GM12891 (cell line): ENCODE measurements at places on chromosomes 5 and 9.

- DNase-seq = no peak
Measured at GRCh38 chr9:105114318-105114717, 130.1 kb upstream of the SLC44A1 start.

DNA sequence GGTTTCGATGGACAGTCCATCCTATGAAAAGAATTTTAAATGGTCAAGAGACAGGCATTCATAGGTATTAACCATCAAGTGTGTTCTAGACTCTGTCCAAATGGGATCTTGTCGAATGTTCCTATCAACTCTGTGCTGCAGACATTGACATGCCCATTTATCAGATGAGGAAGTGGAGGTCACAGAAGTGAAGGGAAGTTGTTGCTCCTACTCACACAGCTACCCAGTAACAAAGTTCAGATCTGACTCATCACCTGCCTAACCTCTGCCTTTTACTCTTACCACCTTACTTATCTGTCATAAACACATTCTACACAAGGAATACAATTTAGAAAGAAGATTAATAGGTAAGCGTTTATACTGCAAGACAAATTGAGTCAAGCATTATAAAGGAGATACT is 426.2 kb upstream of the BRINP1 start:
- no peak for DNase-seq

DNA sequence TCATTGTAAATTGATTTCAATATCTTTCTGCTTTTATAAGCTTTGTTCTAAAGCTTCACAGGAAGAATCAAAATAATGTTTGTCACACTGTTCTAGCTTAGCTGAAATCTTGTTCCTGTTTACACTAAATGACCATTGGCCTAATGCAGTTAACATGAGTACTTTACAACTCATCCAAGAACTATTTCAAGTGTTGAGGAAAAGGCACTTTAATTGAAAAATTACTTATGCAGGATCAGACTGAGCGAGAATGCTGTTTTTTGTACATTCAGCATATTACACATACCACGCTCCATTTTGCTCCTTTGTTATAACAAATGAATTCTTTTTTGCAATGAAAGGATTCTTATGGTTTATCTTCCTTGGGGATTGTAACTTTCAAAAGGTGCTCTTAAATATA is 22.4 kb upstream of the SMIM15 start:
- DNase-seq = no peak

- no peak for DNase-seq
Measured at GRCh38 chr9:114813717-114814418, 8.0 kb upstream of the TNFSF15 start.

DNA sequence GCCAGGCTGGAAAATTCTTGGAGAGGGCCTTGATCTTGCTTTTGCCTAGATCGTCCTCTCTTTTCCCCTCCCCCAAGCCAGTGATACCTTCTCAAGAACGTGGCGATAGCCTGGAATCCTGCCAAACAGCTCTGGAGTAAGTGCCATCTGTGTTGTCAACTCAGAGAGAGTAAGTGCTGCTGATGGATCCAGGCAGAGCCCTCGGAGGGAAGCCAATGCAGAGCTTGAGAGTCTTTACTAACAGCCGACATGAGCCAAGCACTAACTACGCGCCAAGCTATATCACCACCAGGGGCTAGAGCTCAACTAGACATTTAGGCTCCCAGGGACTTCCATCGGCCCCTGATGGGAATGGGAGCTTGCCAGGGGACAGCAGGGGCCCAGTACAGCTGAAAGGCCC is 17.6 kb downstream of the RAPGEF1 start:
- no peak for DNase-seq

- no peak for DNase-seq
Measured at GRCh38 chr9:73173557-73174329, 22.1 kb downstream of the ANXA1 start.

GRCh38 chr9:71638627-71639026 is 129.7 kb downstream of the CEMIP2 start:
- no peak for DNase-seq

GRCh38 chr5:160901656-160902055 is 49.6 kb upstream of the ATP10B start:
- no peak for DNase-seq

DNA sequence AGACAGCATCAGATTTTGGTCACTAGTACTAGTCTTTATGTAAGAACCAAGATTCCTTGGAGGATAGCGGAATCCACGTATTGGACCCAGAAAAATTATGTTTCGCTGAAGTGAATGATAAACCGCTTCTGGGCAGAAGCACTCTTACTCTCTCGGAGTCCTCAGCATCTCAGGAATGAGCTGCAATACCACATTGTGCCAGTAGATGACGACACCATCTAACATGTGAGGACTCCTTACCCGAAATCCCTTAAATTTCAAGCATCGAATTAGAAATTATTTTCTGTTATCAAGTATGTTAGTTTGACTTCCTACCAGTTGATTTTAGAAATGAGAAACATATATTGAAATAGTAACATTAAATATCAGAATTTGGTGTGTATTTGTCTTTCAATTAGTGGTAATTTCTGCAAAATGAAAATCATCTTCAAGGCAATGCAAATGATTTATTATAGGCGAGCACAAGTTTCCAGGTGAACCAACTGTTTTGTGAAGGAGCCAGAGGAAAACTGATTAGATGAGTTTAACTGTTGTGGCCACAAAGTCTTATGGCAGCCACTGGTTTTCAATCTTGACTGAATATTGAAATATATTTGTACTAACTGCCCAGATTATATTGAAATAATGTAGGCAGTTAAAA is 66.0 kb upstream of the CAMK4 start:
- peak; percentile 18 for DNase-seq

DNA sequence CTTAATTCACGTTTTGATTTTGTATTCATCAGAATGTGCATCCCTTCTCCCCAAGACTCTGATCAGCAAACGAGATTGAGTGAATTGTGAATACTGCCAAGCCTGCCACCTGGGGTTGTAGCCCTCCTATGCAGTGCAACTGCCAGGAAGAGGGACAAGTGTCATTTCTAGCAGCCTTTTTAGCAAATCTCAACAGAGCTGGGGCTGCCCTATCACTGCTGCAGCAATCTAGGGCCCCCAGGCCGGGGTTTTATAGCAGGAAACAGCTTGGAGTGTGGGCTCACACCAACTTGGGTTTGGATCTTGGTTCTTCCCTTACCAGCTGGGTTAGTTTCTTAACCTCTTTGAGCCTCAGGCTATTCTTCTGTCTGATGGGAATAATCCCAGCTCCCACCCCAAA is 4.0 kb downstream of the CSF1R start:
- no peak for DNase-seq

DNA sequence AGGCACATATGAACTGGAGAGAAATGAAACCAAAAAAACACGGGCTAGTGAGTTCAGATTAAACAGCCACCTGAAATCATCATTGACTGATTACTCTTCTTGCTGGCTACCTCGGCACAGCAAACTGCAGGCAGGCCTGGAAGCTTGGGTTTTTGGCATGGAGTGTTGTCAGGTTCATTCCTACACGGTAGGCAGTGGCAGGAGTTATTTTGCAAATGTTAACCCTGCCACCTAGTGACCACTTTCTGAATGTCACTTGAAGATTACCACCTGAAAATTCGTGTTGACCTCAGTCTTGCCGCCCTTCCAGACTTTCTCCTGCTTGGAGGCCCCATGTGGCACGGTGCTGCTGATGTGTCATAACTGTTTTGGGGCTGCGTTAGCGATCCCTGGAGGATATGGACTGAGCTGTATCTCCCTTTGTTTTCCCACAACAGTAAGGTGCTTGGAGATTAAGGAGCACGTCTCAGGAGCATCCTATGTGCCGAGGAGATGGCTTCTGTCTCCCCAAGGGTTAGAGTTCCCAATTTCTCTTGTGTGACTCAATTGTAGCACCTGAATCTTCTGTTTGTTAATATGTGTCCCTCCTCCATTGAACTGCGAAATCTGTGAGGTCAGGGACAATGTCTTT is 12.7 kb upstream of the CD180 start:
- DNase-seq = peak; percentile 42

- DNase-seq = no peak
Measured at GRCh38 chr9:91308191-91308590, 53.5 kb downstream of the AUH start.

DNA sequence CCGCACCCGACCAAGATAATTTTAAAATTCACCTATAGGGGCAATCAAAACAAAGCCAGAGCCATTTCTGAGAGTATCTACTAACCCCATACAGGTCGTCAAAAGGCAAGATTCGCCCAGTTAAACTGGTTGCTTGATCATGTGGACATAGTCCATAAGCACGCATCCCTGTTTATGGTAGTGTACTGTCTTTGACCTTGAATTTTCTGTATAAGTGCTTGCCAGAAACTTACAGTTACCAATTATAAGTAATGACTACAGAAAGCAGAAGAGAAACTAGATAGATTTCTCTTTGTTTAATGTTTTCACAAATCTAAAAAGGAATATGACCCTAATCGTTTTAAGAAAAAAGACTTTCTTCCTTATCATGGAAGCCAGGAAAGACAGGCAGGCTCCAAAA is 25.6 kb downstream of the SLC31A1 start:
- DNase-seq = no peak

- DNase-seq = no peak
Measured at GRCh38 chr9:122076773-122077172, 16.3 kb downstream of the TTLL11 start.

- DNase-seq = no peak
Measured at GRCh38 chr9:97359147-97359546, 51.7 kb downstream of the CCDC180 start.

DNA sequence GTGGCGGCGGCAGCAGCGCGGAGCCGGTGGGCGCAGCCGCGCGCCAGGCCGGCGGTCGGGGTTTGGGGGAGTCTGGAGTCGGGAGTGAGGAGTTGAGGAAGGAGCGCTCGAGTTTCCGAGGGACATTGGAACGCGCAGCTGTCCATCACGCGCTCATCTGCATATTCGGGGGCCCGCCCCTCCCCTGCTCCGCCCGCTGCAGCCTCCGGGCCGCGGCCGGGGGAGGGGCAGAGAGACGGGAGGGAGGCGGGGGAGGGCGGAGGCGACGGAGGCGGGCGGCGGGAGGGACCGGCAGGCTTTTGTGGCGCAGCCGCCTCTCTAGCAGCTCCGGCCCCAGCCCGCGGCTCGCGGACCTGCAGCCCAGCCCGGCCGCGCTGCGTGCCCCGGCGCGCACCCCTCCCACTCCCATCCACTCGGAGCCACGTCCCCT is at the start of gene IRX2:
TSS of gene IRX2 (minus strand) at position 86 of the 430 bp plus-strand sequence. CDS start 264 bp downstream, outside the sequence.
- DNase-seq = no peak

GRCh38 chr5:166302166-166302565 is 1989.3 kb upstream of the WWC1 start:
- DNase-seq = no peak

GRCh38 chr9:92446536-92446935 is 22.3 kb upstream of the OMD start:
- no peak for DNase-seq

DNA sequence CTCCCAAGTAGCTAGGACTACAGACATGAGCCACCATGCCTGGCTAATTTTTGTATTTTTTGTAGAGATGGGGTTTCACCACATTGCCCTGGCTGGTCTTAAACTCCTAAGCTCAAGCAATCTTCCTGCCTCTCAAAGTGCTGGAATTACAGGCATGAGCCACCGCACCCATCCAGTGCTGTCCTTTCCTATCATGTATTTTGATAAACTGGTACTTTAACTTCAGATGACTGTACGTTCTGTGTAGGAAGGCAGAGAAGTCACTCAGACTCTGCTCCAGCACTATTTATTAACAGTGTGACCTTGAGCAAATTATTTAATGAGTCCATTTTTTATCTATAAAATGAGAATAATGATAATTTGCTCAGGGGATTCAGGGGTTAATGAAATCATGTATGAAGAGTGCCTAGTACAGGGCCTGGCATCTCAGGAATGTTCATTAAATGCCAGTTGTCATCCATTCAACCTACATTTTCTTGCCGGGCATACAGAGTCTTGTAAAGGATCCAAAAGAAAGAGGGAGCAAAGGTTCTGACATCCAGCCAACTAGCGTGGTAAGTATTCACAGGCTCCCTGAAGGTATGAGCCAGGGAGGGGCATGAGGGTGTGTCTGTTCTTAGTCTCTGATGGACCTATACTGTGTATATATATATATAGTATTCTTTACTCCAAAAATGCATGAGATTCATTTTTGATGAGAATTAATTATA is 201.9 kb downstream of the PBX3 start:
- no peak for DNase-seq

DNA sequence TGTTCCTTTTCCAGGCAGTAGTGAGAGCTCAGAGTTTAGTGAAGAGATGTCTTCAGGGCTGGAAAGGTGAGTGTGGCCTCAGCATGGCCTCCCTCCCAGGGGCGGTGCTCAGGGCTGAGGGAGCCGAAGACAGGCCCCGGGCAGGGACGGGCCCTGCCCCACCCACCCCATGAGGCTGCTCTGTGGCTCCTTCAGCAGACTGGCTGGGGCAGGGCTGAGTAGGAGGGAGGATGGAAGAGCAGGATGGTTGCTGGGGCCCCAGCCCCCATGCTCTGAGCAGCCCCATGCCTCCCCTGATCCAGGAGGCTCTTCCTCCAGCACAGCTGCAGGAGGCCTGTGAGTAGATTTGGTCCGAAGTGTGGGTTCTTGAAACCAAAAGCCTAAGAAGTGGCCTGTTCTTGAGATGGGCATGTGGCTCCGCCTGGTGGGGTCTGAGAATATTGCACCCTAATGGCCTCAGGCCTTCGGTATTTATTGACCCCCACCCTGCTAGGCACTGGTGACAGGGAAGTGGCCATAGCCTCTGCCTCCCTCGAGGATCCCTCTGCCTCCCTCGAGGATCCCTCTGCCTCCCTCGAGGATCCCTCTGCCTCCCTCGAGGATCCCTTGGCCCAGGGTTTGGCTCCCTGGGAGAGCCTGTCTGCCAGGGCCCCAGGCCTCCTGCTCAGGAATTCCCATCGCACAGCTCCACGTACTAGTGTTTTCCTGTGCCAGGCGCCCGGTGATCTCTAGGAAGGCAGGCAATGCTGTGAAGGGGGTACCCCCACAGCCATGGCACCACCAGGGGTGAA is 65.4 kb upstream of the GARNL3 start:
- DNase-seq = peak; percentile 83

DNA sequence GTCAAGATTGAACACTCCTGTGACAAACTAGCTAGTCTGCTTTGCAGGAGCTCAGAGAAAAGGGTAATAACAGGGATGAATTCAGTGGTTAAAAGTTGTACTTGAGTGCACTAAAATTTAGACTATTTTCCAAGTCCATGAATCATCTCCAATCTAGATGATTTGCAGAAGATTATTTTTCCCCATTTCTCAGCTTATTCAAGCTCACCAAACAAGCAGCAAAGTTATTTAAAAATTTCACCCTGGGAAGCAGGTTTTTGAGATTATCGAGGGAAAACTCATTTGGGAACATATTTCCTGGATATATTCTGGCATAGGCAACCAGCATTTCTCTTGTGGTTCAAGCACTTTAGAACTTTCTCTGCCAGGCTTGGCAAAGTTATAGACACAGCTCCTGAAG is 311.4 kb downstream of the TLE1 start:
- no peak for DNase-seq

GRCh38 chr9:130232899-130233586 is 32.5 kb upstream of the HMCN2 start:
- DNase-seq = no peak

GRCh38 chr5:144395704-144396103 is 225.0 kb downstream of the KCTD16 start:
- no peak for DNase-seq

DNA sequence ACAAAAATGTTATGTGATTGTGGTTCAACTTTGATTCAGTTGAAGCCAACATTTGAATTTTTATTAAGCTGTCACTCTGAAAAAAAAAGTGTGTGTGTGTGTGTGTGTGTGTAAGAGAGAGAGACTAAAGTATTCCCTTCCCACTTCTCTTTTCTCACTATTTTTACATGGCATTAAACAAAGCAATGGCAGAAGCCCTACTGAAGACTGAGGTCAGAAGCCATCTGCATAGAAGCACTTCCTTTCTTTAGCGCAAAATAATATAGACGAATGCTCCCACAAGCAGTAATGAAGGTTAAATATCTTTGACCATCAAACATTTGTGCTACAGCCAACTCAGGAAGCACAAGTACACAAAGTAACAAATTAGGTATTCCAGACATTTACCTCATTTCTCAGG is 540.5 kb downstream of the KCTD16 start:
- DNase-seq = no peak
